ENCODE measurements at places on chromosomes 12 and 14.

GRCh38 chr12:113854385-113855142 is 111.6 kb downstream of the RBM19 start:
- DNase-seq: no peak

DNA sequence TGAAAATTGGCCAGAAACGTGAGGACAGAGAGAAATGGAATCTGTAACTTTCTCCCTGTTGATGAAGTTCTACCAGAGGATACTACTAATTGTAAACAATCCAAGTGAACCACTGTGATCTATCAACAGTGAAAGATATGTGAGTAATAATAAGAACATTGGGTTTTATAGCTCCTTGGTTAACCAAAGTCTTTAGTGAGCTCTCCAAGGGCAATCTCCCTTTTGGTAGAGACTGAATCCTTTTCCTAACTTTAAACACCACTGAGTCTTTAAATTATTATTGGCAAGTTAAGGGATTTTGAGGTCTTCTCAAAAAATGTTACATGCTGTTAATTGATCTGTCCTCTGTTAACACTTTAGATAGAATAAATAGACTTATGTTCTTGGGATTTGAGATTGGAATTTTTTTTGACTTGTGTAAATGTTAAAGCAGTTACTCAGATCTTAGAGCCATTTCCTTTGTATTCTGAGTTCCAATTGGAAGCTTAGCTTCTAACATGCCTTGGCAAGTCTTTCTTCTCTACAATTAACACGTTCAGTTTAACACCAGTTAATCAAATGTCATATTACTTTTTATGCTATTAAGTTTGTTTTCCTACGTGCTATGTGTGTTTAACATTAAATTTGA is 338.2 kb upstream of the DDHD1 start:
- DNase-seq: no peak

DNA sequence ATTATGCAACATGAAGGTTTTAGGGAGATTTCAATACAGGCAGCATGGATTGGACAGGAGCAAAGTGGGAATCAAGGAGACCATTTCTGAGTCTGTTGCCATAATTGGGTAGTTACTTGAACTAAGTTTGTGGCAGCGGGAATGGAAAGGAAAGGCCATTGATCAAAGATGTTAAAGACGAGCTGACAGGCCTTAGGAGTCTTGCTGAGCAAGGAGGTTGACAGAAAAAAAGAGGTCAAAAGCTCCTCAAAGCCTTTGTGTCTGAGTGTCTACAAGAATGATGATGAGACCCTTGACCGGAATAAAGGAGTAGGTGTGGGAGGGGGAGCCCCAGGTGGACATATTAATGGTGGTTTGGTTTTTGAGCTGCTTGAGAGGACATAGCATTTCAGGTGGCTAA is 9.4 kb downstream of the PLEKHA5 start:
- DNase-seq: no peak

- DNase-seq: no peak
Observed at GRCh38 chr14:66735853-66736252, 227.9 kb downstream of the GPHN start.

DNA sequence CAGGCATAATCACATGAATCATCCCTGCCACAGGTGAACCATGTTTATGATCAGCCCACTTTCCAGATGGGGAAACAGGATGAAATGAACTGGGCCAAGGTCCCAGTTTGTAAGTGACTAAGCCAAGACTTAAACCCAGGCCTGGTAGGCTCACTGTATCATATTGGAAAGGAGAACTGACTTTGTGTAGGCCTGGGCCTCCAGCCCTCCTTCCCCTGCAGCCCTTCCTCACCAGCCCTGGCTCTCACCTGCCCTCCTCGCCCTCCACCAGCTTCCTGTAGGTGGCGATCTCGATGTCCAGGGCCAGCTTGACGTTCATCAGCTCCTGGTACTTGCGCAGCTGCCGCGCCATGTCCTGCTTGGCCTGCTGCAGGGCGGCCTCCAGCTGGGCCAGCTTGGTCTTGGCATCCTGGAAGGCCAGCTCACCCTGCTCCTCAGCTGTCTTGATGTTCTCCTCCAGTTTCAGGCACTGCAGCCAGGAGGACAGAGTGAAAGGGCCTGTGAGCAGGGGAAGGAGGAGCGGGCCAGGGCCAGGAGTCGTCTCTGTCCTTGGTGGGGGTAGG is 19.8 kb downstream of the KRT80 start:
- no peak for DNase-seq

- DNase-seq: no peak
Observed at GRCh38 chr14:41167040-41167439, 439.6 kb upstream of the LRFN5 start.

DNA sequence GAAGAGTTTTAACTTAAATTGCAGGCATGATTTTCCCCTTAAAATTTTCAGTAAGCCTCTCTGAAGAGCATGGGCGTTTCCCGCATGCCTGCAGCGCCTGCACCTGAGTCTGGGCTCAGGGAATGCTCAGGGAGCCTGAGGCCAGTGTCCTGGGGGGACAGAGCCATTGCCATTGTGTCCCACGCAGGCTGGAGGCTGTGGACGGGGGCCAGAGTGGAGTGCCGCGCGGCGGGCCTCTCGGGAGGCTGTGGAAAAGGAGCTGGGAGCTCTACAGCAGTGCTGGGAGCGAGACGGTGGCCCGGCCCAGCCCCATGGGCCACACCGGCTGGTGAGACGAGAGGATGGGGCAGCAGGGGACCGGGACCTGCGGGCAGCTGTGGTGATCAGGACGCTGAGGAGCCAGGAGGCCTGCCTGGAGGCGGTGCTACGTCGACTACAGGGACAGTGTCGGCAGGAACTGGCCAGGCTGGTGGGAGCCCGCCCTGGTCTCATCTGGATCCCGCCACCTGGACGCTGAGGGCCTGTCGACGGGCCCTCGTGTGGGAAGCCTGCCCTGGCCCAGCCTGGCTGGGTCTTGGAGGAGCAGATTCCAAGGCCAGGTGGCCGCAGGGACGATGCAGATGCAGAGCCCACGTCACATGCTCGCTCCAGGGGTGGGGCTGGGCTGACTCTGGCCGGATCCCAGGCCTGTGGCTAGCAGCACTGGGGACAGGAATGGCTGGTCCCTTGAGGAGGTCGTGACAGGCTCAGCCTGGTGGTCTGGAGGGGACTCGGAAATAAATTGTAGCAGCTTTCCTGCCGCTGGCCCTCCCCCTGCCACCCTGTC is 7.6 kb downstream of the TEDC1 start:
- no peak for DNase-seq

GRCh38 chr14:101080922-101081593 is 177.5 kb upstream of the RTL1 start:
- no peak for DNase-seq

DNA sequence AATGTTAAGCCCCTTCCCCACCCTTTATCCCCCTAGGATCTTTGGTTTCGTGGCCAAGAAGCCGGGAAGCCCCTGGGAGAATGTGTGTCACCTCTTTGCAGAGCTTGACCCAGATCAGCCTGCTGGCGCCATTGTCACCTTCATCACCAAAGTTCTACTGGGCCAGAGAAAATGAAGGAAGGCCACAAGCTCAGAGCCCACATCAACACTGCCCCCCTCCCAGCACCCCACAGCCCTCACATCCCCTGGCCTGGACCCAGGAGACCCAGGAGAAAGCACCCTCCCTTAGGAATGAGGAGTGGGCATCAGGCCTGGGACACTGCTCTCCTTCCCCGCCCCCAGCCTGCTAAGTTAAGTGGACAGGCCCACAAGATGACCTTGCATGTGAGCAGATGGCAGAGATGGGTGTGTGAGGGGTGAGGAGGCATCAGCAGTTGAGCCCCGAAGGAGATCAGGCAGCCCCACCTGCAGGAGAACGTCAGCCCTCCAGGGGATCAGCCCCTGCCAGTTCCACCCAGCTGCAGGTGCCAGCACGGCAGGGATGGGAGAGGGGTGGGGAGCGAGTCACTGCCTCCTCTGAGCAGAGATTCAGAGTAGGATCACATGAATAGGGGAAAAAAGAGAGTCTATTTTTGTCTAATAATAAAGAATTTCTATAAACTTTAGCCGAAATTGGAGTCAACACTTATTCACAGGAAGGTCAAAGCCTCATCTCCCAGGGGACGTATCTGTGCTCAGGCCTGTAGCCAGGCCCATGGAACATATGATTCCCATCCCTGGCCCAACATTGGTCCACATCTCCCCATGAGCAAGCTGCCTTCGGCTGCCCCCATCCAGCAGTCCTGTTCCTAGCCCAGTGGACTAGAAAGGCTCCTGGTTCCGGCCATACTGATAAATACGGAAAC is 14.1 kb downstream of the TNS2 start:
- DNase-seq: no peak
